ENCODE measurements at places on chromosomes 11 and 22.

- DNase-seq, result peak; percentile 29
These were observed 16.5 kb downstream of the TMEM258 start for GRCh38 chr11:61775606-61776554.

- DNase-seq, result peak; percentile 10
These were observed 33.0 kb upstream of the RIC3 start for GRCh38 chr11:8201644-8202365.

GRCh38 chr22:49600891-49601431 is 226.7 kb downstream of the BRD1 start:
- DNase-seq, result no peak

GRCh38 chr11:92791886-92792285 is 177.6 kb upstream of the MTNR1B start:
- no peak for DNase-seq

All from CD4-positive, alpha-beta T cell treated with Interleukin-4 for 4 hours (primary cell).